ENCODE measurements at places on chromosomes 16 and 17.

GRCh38 chr17:5511401-5512225 lies 25.2 kb downstream of the MIS12 start:
- DNase-seq, result no peak

- DNase-seq, result no peak
Observed at GRCh38 chr17:79485419-79485985, 125.3 kb downstream of the RBFOX3 start.

DNA sequence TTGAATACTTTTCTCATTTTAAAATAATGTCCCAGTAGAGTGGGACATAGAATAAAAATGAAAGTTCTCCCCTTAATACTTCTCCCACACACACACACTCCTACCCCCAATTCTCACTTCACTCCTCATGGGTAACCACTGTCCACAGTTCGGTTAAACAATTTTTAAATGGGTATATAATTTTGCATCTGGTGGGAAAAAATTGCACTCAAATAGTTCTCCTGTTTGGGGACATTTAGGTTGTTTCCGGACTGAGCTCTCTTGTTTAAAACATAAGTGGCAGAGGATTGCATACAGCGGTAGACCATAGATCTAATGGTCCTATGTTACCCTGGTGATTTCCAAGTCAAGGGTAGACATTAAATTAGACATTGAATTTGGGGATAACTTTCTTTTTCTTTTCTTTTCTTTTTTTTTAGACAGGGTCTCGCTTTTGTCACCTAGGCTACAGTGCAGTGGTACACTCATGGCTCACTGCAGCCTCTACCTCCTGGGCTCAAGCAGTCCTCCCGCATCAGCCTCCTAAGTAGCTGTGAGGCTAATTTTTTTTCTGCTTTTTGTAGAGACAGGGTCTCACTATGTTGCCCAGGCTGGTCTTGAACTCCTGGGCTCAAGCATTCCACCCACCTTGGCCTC lies 138.3 kb downstream of the SOCS1 start:
- DNase-seq, result no peak

DNA sequence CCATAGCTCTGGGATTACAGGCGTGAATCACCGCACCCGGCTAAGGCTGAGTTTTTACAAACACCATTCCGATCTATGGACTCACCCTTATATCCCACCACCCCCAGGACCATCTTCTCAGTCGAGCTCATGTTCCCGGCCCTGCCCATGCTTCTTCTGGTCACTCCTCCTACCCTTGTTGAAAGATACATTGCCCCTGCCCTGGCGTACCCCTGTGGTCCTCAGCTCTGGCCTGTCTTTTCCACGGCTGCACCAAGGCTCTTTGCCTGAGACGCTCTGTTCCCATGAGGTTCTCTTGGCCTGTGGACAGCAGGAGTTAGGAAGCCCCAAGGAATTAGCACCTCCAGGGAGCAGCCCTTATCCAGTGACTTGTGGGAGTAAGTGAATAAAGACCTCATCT lies 379.4 kb upstream of the TNRC6C start:
- DNase-seq, result no peak

GRCh38 chr16:89094252-89094879 lies 714 bp downstream of the ACSF3 start:
- no peak for DNase-seq

DNA sequence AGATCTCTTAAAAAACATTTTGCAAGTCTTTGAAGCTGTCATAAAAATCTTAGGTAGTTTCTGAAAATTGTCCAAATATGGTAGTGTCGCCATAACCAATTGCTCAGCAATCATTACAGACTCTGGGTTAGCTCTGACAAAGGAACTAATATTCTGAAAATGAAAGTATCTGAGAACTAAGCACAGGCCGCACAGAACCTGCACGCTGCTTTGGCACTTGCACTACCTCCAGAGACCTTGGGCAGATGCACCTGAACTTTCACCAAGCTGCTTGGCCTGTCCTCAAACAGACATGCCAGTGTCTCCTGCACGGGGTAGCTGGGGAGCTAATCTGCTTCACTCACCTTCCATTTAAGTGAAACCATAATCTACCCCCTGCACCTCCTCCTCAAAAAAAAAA lies 317.0 kb downstream of the MAF start:
- no peak for DNase-seq

- DNase-seq, result no peak
Observed at GRCh38 chr16:69930117-69930776, 20.9 kb upstream of the CLEC18A start.

- no peak for DNase-seq
Observed at GRCh38 chr16:23527961-23528643, 17.8 kb upstream of the GGA2 start.

DNA sequence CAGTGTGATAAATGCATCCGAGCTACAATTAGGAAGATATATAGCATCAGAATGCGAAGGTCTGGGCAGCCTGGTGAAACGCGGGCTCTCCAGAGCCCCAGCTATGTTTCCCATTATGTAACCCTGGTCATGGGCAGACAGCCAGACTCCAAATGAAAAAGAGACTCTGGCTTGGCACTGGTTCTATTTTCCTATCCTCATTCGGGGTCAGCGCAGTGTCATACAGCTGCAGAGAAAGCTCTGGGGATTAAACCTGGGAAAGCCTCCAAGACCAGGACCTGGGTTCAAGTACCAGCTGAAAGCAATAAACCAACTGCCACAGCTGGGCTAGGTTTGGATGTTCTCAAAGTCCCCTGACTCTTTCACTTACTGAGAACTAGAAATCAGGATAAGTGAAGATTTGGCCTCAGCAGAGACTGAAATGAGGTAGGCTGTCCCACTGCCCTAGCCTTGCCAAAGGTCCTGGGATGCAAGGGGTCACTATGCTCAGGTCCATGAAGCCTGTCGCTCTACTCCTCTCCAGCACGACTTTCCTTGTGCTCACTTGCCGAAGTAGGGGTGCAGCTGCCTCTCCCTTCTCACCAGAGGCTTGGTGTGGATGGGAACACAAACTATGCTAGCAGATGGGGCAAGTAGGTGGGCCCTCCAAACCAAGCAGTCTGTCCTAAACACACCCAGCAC lies 123.8 kb downstream of the SMG6 start:
- no peak for DNase-seq

- no peak for DNase-seq
Observed at GRCh38 chr17:9213303-9213640, 192.0 kb downstream of the NTN1 start.

DNA sequence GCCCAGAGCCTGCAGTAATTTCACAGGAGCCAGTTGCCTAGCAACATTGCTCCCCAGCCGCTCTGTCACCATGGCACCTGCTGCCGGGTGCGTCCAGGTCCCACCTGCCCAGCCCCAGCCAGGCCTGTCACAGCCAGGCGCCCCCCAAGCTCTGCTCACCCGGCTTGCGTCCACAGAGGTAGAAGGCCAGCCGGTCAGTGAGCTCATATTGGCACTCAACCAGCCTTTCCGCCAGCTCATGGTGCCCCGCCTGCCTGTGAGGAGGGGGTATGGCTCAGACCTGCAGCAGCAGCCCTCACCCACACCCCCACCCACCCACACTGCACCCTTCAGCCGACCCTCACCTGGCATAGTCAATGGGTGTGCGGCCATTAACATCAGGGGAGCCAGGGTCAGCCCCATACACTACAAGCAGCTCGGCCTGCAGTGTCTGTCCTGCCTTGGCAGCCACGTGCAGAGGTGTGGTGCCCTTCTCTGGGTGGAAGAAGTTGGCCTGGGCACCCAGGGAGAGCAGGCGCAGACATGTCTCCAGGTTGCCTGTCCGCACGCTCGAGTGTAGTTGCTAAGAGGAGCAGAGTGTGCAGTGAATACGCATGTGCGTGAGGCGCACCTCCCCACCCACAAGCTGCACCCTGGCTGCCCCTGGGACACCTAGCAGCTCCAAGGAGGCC lies 7.7 kb downstream of the GIT1 start:
- DNase-seq, result no peak

GRCh38 chr16:62816971-62817519 lies 780.8 kb upstream of the CDH8 start:
- no peak for DNase-seq

GRCh38 chr16:88483392-88483641 lies 30.2 kb downstream of the ZFPM1 start:
- DNase-seq, result no peak

GRCh38 chr16:66261826-66262225 lies 104.7 kb upstream of the CDH5 start:
- DNase-seq, result no peak

- DNase-seq, result no peak
Observed at GRCh38 chr17:75418531-75418930, 13.1 kb upstream of the GRB2 start.

DNA sequence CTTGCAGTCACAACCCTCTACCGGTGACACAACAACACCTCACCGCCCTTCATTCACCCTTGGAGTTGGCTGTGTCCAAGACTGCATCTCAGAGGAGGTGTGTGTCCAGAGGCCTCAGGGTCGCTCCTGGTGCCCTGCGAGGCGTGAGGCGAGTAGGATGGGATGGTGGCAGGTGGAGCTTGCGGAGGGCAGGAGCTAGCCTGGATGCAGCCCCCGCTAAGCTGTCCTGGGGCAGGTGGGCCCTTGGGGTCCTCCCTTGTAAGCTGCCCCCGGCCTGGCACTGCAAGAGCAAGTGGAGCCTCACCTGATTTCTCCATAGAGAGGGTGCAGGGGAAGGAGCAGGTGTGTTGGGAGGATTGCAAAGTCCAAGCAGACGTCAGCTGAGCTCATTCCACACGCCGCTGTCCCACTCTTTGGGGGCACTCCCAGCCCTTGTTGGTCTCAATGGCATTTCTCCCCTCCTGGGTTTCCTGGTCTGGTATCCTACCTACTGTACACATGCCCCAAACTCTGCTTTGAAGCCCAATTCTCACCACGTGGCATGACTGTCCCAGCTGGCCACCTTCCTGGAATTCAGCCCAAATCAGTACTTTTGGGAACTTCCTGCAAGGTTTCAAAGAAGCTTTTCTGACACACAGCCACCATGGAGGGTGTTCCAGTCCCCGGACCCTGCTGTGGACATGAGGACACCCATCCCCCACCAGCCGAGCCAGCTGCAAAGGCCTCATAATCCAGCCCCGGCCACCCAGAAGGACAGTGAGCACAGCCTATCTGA lies 18.1 kb upstream of the ICAM2 start:
- no peak for DNase-seq

DNA sequence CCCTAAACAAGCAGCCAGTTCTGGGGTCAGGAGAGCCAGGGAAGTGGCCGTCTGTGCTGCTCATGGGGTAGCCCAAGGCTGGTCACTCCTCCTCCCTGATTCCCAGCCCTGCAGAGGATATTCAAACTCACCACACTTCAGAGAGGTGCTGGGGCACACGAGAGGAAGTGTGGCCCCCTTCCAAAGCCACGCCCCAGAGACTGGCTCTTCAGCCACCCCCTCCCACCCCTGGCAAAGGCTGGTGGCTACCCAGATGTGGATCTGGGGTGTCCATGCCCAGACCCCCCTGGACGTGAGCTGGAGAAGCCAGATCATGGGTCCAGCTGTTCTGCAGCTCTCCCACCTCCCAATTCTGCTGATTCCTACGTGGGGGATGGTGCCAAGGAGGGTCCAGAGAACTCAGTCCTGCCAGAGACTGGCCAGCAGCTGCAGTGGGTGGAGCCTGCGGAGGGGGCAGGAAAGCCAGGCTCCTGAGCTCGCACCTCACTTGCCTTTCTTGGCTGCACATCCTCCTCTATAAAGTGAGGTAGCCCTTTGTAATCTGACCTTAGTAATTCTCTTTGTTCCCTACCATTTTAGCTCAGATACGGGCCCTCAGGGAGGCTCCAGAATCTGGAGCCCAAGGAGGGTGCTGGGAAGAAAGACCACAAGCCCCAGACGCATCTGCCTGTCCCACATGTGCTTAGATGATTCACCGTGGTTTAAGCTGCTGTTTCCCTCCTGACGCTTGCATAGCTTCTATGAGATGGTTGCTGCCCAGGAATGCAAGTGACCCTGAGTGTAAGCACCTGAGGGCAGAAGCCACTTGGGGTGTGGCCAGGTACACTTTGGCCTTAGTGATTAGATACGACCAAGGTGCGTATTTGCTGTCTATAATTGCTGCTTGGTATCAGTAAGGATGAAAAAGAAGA lies 15.3 kb downstream of the SDK2 start:
- DNase-seq, result no peak

GRCh38 chr16:28139530-28139929 lies 72.2 kb downstream of the XPO6 start:
- DNase-seq, result no peak

DNA sequence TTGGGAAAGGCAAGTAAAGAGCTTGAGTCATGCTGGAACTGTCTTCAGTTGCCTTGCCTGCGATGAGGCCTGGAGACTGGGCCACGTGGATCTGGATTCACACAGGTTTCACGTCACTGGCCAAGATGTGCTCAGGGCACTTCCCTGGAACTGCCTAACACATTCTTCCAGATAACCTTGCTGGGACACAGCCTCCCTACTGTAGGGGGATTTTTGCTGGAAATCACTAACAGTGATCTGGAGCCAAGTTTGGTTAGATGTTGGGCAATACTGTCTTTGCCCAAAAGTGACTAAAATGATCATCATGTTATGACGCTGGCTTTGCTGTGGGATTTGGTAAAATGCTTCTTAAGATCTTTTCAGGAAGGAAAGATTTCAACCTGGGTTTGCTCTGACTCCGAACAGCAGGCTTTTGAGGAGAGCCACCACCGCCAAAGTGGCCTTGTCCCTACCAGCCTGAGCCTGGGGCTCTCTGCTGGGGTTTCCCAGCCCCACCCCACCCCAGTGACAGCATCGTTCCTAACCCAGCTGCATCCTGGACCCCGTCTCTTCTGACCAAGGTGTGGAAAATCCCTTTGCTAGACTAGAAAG lies 14.7 kb downstream of the C1QTNF1 start:
- no peak for DNase-seq

GRCh38 chr16:28110074-28110473 lies 46.6 kb upstream of the GSG1L start:
- no peak for DNase-seq

DNA sequence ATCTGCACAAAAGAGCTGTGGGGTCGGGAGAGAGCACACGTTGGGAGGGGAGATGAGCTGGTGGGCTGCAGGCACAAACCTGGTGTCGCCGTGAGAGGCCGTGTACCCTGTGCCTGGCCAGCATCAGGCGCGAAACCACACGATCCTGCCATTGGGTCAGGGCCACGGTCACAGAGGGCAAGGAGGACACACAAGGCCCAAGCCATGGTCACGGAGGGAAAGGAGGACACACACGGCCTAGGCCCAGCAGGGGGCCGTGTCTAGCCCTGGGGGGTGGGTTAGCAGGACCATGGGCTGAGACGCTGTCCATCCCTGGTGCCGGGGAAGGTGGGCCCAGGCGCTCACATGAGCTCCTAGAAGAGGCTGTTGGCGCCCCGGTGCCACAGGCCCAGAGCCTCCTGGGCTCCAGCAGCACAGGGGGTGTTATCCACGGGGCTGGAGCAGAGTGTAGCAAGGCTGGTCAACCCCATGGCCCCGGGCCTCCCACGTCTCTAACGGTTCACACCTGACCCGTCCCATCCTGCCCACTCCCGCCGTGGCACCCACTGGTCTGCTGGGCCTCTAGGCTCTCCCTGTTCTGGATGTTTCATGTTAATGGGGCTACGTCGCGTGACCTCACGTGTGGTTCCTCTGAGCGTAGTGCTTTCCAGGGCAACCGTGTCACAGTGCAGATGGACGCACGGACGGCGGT lies 7.5 kb upstream of the CCDC154 start:
- no peak for DNase-seq

- no peak for DNase-seq
Observed at GRCh38 chr16:79707876-79708275, 107.3 kb upstream of the MAF start.

GRCh38 chr17:3995067-3995466 lies 30.8 kb upstream of the ATP2A3 start:
- DNase-seq, result no peak

- DNase-seq, result no peak
Observed at GRCh38 chr16:87722590-87723225, 43.1 kb downstream of the KLHDC4 start.

- no peak for DNase-seq
Observed at GRCh38 chr16:89523680-89524344, 15.6 kb downstream of the SPG7 start.
